Stimulated activated CD4-positive, alpha-beta T cell treated with anti-CD3 and anti-CD28 coated beads, Interleukin-4, amount 100 ng/mL, for 1 hour (primary cell): ENCODE measurements at places on chromosomes 3 and 15.

DNA sequence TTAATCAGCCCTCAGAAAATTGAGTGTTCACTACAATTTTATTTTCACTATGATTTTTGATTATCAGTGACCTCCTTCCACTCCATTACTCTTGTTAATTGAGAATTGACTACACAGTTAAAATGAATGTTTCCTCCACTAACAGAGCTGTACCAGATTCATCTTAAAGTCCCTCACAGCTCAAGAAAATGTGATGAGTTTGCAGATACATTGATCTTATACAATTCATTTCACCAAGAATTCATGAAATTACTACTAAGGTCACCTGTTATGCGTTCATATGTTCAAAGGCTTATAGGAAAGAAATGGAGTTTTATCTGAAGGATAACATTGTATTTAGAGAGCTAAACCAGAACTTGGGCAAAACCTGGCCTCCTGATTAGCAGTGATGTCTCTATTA, 17.5 kb downstream of the NMNAT3 start:
- no peak for DNase-seq

DNA sequence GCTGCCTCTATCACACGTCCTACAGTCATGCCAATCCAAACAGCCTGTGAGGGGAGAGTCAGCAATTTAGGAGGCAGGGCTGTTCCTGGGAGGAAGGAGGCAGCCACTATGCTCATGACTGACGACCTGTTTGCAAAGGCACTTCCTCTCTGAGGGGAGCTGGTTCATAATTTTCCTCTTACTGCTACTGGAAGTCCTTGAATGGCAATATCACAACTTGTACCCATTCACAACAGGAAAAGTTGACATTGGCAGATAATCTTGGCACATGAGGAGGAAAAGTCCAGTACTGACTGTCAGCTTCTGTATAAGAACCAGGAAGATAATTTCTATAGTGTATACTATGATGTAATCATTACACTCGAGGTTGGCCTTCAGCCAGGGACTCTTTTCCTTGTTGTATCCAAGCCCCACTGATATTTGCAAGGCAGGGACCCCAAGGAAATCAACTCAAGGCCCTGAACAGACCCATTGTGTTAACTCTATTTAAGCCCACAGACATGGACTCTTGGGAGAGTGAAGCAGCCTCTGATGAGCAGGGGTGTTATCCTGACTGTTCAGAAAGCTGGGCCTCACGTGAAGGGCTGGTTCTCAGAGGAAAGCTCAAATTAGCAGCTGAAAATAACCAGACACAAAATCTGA, 267.3 kb upstream of the ADAMTS9 start:
- no peak for DNase-seq

GRCh38 chr15:100526027-100526481, 2.7 kb downstream of the CERS3 start:
- no peak for DNase-seq

GRCh38 chr15:101178931-101179330, 72.9 kb downstream of the CHSY1 start:
- DNase-seq = no peak

DNA sequence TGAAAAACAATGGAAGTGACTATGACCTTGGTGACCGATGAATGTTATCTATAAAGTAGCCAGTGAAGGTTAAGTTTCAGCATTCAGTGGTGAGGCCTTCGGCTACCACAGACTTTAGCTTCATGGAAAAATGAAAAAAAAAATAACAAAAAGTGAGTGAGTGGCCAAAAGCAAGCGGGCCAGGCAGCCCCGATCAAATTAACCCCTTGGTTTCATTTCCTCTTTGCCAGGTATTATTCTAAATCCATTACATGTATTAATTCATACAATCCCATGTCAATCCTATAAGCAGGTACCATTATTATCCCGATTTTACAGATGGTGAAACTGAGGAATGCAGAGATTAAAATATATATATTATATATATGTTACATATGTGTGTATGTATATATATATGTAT, 21.0 kb upstream of the CHCHD6 start:
- no peak for DNase-seq

DNA sequence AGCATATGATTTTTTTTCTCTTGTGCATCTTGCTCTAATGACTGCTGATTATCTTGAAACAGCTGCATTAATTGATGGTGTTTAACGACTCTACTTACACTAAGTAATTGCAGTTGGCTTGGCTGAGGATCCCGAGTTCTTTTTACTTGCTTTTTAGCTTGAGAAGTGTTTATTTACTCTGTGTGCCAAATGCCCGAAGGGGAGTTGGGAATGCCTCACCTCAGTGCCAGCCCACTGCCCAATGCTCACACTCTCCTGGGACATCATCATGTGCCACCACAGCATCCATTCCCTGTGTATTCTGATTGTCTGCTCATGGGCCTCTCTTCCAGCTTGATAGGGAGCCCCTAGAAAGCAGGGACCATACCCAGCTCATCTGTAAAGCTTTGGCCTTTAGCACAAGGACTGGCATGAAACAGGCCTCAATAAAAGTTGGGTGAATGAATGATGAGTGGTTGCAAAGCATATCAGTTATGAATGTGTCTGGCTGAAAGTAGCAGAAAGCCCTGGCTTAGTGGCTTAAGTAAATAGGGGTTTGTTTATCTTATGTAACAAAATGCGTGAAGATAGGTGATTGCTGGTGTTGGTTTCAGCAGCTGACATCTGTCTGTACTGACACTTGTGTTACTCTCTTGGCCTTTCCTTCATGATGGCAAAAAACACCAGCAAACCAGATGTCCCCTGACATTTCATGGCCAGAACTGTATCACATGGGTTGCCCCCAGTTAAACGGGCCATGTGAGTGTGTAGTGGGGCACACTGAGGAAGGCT, 8.1 kb downstream of the PXYLP1 start:
- no peak for DNase-seq

DNA sequence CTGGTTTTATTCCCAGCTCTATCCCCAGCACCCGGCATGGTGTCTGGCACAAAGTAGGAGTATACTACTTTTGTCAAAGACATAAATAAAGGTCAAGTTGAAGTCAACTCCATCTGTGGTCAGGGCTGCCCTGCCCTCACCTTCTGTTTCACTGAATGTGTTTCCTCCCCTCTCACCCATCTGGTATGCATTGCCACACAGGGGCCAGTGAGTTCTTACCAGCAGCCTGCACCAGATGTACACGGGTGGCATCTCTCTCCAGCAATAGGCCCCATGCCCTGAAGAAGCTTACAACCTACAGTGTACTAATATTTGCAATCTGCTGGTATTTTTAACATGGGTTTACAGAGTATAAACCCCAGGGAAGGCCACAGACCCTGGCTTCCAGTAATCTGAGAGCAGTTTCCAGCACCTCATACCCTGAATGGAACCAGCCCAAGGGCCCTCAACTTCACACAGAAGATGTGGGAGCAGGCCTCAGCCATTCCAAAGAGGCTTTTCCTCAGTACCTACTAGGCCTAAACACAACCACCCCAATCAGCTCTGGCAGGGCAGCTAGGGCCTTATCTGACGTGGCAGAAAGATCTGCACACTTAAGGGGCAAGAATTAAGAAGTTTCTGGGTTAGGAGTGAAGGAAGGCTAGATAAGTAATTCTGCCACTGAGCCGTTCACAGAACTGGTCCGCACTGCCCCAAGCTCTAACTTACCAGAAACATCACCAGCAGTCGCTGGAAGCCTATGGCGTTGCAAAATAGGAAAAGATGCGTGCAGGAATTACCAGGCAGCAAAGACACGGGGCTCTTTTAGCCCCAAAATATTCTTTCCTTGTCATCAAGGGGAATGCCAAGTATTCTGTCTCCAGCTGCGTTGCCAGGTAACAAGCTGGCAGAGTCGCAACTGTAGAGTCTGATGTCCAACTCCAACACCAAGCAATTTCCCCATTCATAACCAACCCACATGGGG, 2.1 kb downstream of the IDH2 start:
- DNase-seq = no peak

DNA sequence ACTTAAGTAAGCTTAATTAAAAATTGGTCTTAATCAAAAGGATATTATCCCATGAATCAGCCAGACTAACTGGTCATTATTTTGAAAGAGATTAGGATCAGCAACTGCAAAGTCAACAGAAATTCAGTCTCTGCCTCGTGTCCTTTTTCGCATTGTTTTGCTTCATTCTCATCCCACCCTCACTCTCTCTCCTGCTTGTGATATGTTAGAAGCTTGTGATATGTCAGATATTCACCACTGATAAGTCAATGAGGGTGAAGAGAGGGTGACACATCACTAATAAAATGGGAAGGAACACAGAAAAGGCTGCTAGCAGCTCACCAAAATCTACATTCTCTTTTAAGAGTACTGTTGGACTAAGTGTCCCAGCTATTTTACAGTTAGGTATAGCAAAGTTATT, 146.1 kb downstream of the SUCNR1 start:
- no peak for DNase-seq

GRCh38 chr15:94057305-94057704, 174.1 kb upstream of the MCTP2 start:
- DNase-seq = no peak

GRCh38 chr3:114058646-114059045, 2.1 kb downstream of the QTRT2 start:
- no peak for DNase-seq

DNA sequence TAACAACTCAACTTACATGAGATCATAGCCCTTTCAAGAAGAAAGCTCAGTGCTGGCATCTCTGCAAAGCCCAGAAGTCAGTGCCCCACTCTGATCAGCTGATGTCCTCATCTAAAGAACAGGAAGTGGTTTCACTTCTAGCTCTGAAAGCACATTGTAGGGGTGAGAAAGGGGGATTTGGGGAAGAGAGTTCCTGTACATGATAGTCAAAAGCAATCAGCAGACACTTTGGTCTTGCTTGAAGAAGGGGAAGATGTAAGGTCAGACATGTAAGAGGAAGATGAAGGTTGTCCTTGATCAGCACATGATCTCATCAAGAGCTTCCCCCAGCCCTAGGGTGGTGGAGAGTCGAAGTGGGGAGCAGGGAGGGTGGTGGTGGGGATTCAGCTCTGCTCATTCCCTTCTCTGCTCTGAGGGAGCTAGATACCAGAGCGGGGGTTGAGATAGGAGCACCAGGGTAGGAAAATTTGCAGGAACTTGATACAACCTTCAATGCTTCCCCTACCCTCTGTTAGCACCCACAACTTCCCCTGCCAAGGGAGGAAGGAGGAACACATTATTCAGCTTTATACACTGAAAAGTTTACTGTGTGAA, 76.4 kb upstream of the ETV5 start:
- no peak for DNase-seq

DNA sequence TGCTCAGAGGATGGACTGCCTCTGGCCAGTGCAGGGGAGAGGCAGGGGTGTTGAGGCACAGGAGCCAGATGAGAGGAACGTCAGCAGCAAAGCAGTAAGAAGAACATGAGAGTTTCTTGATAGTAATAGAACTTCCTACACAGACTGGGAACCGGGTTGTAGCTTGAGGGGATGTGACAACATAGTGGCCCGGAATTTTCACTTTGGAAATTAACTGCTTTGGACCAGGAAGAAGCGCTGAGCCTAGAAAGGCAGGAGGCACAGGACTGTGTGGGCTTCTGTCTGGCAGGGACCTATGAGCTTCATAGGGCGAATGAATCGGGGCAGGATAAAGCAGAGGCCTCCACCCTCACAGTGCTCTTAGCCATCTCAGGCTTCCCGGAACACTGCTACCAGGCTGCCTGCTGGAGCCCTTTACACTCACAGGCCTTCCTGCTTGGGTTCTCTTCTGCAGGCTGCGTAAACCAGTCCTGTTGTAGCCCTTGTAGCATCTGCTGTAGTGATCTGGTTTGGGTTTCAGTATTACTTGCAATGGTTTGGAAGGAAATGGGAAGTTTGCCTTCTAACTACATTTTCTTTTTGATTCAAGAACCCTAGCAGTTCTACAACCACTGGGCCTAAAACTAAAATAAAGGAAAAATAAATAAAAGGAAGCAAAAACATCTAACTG, 3.3 kb upstream of the ADPGK start:
- no peak for DNase-seq

DNA sequence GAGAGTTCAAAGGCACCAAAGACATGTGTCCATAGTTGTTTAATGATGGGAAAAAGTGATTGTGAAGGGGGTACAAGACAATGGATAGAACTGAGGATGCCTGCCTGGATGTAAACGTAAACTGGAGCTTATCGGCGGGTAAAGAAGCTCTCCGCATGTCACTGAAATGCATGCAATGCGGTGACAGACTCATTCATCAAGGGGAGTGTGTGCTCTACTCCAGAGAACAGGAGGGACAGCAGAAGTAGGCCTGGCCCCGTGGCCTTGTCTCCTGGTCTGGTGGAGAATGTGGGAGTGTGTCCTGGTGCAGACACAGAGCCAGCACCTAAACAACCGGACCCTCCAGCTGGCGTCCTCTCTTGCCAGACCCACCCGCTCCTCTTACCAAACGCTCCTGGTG, 50.6 kb downstream of the TRPM1 start:
- no peak for DNase-seq

DNA sequence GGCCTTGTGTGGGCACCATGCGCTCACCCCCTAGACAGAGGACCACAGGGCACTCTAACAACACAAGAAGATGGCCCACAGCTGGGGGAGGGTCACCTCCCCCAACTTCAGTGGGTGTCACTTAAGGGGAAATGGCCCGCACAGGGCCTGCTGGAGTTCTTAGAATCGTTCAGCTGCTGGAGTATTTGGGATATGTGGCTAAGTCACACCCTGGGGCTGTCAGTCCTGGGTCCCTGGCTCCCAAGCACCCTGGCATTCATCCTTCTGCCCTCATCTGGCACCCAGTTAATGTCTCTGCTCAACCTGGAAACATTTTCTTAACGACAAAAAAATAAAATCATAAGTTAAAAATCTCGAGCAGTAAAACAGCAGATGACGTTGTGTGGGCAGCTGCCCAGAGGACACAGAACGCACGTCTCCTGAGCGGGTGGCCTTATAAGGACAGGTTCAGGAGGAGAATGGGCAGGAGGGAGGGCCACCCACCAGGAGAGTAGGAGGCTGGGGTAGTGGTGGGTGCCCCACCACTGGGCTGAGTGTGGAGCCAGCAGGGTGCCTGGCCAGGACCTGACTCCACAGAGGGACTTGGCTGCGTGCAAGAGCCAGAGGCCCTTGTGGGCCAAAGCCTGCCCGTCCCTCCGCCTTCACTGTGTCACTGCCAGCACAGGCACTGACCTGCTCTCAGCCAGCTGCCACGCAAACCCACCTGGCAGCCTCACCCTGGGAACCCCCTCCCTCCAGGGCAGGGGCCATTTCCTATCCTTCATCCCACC, 11.5 kb downstream of the KBTBD13 start:
- no peak for DNase-seq

DNA sequence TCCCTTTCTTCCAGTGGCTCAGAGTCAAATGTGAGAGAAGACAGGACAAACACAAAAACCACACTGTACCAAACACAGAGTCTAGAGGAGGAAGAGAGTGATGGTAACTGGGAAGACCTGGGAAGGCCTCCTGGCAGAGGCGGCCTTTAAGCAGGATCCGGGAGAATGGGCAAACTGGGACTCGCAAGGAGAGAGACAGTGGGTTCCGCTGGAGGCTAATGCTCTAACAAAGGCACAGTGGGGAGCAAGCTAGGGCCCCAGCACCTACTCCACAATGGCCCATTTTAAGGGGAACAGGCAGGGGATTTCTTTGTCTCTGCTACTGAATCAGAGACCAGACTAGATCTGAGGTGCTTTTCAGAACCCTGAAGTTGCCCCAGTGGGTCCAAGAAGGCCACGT, 81.4 kb upstream of the HES1 start:
- DNase-seq = no peak
